NCI-H524 treated with DMSO at 0.1 percent for 48 hours (cell line): ENCODE measurements at places on chromosomes 7 and 10.

DNA sequence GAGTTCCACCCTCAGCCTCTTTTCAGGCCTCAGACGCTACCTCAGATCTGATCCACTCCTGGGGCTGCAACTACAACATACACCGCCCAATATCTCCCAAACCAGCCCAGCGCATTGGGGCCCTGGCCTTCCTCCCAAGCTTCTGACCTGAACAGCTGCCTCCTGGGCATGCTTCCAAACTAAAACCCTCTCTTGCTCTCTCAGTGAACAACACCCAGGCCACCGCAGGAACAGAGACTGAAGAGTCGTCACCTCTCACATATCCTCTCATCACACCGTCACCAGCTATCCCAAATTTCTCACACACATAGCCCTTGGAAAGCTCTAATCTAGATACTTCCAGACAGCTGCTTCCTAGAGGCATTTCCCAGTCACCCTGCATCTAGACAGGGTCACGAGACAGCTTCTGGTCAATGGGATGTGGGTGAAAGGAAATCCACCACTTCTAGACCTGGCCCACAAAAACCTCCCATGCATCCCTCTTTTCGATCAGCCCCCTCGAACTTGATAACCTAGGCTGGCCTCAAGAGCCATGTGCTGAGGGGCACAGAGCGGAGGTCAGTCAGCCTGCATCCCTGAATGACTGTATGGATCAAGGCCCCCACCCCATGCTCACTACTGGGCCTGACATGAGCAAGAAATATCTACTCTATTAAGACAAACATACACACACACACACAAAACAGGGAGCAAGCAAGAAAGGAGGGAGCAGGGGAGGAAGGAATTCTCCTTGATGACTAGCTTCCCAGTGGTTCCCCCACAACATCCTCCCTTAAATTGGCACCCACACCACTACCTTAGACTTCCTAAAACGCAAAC, 1.8 kb downstream of the PARP12 start:
- no peak for DNase-seq

DNA sequence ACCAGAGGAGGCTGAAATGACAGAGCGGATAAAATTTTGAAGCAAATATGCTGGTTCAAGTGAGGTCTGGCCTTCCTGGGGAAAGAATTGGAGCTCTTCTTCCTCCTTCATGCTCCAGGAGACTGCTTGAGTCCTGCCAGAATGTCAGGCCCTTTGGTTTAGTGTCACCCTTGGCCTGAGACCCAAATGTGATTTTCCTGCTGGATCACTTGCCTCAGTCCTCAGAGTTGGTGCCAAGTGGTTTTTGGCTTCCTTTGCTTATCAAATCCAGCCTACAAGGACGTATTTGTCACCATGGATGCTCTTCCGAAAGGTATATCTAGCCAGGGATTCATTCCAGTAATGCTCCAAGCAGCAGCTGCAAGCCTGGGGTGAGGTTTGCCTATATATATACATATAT, 118.4 kb downstream of the PLPP4 start:
- DNase-seq = no peak

DNA sequence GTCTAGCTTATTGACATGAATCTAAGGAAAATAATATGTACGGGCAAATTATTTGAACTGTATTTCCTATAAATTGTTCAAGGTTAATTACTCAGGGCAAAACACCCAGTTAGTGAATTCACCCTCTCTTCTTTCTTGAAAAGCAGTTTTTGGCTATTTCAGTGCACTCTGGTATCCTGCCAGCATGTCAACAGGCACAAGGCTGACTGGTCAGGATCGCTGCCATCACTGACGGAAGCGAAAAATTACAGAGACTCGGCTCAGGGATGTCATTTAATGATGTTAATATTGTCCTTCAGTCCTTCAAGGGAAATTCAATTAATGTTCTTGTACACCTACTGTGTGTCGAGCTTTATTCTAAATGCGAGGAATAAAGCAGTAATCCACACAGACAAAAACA, 28.3 kb upstream of the OLAH start:
- no peak for DNase-seq

GRCh38 chr10:93027508-93027907, 33.1 kb upstream of the CYP26C1 start:
- DNase-seq = no peak
